ENCODE measurements at places on chromosomes 12 and 14.

DNA sequence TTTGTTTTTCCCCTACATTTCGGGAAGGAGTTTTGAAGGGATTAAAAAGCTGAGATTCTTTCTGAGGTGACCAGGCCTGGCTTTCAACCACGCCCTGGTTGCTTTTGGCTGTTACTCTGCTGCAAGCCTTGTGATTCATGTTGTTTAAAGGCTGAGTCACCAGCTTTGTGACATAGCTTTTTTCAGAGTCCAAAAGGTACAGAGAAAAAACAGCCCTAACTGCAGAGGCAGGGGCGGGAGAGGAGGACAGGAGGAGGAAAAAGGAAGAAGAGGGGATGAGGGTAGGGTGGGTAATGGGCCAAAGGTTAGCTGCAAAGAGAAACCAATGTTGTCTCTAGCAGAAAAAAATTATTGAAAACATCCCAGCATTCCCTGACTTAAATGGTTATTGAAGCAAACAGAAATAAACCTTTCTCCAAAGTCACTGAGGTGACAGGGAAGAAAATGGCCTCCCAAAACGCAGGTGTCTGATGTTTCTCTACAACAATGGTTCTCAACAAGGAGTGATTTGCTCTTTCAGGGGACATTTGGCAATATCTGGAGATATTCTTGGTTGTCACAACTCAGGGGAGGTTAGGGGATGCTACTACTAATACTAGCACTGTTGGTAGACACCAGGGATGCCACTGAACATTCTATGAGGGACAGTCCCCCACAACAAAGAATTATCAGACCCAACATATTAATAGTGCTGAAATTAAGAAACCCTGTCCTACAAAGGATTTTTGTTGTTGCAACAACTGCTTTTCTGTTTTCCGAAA, 2.1 kb upstream of the UBC start:
- DNase-seq, result peak; percentile 95

DNA sequence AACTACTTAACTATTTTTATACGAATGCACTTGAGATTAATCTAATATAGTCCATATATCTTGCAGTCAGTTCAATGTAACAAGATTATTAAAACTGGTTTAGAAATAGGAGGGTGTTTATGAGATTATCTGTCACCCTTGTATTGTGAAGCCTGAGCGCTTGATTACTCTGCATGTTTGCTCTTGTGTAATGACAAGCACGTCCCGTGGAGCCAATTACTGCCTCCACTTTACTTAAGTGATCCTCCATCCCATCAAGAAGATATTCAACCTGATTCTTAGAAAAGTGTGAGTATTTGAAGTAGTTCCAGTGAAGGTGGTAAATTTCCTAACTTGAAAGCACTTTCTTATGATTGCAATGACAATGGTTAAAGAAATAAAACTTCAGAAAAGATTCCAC, 415.2 kb upstream of the GARIN6 start:
- DNase-seq, result no peak

DNA sequence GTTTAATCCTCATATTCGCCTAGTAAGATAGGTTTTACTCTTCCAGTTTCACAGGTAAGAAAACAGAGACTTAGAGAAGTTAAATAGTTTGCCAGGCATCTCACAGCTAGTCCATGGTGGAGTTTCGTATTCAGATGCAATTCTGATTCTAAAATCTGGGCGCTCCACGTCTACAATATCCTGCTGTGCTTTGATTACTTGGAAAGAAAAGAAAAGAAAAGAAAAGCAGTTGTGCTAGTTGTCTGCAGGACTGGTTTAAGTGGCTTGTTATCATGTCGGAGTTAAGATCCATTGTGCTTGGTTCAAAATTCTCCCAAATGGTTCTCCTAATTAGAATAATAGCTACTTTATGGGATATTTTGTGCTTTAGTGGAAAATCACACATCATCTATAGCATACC, 18.6 kb downstream of the AKAP3 start:
- no peak for DNase-seq

- no peak for DNase-seq
These were observed 35.8 kb downstream of the CKAP4 start for GRCh38 chr12:106211973-106212372.

DNA sequence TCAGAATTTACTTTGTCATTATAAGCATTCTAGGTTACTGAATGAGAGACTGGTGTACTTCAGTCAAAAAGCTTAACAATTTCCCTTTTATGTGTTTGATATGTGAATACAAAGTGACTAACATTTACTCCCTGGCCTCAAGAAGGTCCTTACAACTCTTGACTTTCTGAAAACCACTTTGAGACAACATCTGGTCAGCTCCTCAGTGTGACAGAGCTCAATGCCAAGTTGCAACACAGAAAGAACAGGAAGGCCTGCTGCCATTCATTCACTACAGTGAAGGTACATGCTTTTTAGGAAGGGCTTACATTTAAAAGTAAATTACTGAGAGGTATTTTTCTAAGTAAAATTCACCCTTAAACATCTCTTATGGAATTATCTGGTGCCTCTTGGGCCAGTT, 2.3 kb upstream of the NAA30 start:
- DNase-seq, result no peak

DNA sequence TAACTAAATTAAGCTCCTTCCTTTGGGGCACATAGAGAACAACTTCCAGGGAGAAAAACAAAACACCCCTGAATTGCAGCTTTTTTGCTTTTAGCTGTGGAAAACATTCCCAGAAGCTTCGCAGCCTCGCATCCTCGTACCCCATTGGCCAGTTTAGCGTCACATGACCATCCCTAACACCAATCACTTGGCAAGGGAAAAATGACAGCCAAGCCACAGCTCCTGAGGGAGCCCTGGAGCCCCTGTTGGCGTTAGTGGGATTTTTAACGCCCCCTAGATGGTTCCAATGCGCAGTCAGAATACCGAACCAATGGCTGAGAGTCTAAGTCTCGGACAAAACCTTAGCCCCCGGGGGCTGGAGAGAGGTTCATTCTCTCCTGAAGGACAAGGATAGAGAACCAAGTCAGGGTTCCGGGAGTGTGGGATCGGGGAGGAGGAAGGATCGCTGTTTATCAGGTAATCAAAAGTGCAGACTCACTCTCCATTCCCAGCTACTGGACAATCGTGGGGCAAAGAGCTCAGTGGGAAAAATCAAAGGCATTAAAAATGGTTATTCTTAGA, 135.6 kb upstream of the HIF1A start:
- no peak for DNase-seq

DNA sequence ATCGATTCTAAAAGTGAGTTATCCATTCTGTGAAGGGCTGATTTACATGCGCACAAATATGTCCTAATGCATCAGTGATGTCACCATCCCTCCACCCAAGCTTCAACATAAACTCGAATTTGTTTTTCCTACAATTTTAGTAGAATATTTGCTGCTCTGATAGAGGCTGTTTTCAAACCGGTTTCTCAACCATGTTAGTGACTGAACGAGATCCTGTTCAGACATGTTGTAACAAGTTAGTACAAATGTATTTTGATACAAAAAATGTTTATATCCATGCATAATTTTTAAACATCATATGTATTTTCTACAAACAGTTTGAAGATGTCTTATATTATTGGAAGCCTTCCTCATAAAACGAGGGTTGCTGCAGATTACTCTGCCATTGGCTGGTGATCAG, 12.7 kb upstream of the PRB2 start:
- DNase-seq, result no peak

DNA sequence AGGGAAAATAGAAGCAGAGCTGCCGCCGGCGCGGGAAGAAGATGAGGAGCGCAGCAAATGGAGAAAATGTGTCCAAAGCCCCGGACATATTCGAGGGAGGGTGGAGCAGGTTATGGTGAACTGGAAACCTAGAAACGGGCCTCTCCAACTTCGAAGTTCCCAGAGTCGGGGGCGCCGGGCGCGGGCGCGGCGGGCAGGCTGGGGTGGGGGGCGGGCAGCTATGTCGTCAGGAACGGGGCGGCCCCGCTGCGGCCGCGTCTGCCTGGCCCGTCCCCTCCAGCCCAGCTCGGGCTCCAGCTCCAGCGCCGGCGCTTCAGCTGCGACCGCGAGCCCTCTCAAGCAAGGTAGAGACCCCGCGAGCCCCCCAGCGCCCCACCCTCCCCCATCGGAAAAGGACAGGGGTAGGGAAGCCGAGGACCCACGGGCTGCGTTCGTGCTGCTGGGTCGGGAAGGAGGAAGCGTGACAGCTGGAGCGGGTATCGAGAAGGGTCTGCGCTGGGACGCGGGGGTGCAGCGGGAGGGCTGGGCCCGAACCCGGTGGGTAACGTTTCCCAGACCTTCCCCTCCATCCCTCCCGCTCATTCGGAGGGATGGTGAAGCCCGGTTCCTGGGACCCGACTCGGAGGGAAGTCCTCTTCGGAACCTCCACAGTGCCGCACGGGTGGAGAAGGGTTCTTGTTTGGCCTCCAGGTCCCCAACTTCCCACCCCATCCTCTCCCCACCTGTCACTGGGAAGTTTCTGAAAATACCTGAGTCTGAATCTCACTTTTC, 1.0 kb downstream of the DGKA start:
- DNase-seq, result no peak

DNA sequence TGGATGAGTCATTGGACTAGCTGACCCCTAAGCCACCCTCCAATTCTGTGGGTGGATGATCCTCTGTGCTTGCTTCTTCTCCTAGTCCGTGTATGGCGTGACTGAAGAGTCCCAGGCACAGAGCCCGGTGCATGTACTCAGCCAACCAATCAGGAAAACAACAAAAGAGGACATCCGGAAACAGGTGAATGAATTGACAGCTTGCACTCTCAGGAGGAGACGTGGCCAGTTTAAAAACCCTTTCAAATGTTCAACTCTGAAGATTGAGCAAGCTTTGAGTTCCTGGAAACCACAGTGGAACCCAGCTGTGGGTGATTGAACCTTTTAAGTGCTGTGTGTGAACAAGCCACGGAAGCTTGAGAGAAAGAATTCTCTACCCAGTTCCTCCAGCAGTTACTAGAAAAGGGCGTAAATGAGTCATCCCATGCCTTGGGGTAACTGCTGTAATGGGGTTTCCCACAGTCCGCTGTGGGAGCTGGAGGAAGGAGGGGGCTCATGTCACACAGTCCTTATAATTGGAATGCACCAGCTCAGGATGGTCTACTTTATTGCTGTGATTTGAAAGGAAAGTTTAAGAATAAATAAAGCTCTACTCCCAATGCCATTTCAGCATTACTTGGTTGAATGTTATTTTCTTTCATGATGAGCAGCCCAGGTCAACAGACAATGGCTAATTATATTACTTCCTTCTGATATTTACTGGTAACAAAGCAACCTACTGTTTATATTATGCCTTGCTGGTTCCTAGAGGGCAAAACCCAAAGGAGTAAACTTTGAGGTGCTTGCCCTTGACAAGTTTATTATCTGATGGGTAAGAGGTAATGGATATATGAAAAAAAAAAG, 417.0 kb downstream of the DPF3 start:
- peak; percentile 92 for DNase-seq

- peak; percentile 77 for DNase-seq
These were observed 11.7 kb downstream of the KDM2B start for GRCh38 chr12:121568971-121569751.

- no peak for DNase-seq
These were observed 86.8 kb upstream of the HIF1A start for GRCh38 chr14:61608245-61609165.

DNA sequence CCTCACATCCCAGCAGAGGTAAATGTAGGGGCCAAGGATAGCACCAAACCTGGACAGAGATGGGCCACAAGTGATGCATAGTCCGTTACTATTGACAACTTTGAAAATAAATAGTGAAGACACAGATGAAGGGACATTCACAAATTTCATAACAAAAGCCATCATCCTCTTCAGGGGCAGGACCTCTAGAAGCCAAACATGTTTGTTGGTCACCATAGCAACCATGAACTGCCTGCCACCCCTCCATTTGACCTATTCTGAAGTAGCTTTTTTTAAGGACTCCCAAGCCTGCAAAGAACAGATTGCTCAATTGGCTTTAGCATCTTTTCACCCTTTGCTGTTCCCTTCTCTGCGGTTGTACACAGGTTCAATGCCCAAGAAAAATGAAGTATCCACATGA, 35.7 kb upstream of the MDM1 start:
- peak; percentile 94 for DNase-seq

GRCh38 chr12:30914986-30915591, 11.5 kb upstream of the TSPAN11 start:
- no peak for DNase-seq

- no peak for DNase-seq
These were observed 327.2 kb upstream of the E2F7 start for GRCh38 chr12:77392467-77393088.

- no peak for DNase-seq
These were observed 18.6 kb downstream of the APOBEC1 start for GRCh38 chr12:7647071-7647470.

DNA sequence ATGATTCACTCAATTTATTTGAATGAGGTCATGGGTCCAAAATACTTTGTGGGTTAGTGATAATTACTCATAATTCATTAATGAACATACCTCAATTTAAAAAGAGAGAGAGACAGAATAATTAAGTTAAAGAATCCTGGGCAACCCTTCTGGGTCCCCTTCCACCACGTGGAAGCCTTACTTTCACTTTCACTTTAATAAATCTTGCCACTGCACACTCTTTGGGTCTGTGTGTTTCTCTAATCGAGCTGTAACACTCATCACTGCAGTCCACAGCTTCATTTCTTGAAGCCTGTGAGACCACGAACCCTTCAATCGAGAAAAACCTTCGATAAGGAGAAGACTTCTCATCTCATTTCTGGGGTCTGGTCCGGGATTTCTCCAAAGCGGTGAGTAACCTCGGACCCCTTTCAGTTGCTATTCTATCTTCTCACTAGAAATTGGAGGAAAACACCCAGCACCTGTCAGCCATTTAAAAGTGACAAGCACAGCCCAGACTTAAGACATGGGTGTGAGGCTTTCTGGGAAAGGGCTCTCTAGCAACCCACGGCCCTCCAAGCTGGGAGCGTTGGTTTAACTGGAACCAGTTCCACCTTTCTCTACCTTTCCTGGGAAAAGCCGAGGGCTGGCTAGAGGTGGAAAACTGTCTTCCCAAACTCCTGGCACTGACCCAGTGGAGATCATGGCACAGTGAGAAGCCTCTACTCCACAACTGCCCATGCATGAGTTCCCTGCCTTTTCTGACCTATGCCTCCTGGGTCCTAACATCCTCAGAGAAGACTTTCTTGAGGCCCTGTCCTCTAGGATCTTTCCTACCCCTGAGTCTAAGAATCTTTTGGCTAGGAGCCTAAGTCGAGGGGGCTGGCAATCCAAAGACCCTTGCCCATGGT, 148.8 kb upstream of the ATF7IP start:
- DNase-seq, result peak; percentile 37

GRCh38 chr12:42590330-42590934, 886 bp upstream of the PRICKLE1 start:
- no peak for DNase-seq

- DNase-seq, result no peak
These were observed 110.1 kb downstream of the LLPH start for GRCh38 chr12:66020481-66020880.

GRCh38 chr12:118330421-118331018, 42.2 kb downstream of the TAOK3 start:
- peak; percentile 86 for DNase-seq
